CD4-positive, alpha-beta T cell (primary cell): ENCODE measurements at places on chromosomes 6 and 20.
A peak's percentile ranks its signal among the peaks of the same experiment; 100 is the strongest.

- DNase-seq, result no peak
Measured at GRCh38 chr6:166743406-166744222, 116.6 kb upstream of the RPS6KA2 start.

DNA sequence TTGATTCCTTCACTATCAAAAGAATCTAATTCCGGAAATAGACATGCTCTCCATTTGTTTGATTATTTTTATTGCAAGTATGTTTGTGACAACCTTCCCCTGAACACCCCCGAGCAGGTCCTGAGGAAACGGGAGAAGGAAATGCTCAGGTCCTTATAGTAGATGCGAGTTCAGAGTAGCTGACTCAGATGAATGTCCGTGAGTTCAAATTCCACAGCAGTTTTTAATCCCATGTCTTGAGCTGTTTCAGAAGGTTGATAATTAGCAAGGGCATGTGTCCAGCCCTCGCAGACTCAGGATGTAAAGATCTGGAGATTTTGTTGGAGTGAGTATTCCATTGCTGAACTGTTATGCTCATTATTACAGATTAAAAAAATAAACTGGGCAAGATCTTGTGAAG, 169.3 kb downstream of the BCAS1 start:
- no peak for DNase-seq

DNA sequence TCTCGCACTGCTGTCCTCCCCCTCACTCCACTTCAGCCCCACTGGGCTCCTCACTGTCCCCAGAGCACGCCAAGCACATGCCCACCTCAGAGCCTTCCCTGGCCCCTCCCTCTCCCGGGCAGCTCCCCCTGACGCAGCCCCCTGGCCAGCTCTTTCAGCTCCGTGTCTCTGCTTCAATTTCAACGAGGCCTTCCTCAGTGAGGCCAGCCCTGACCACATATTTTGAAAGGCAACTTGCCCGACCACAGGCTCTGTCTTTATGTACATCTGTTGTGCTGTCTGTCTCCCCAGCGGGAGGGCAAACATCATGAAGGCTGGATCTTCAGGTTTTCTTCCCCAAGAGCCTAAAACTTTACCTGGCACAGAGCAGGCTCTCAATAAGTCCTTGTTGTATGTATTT, 44.6 kb downstream of the JPH2 start:
- no peak for DNase-seq

DNA sequence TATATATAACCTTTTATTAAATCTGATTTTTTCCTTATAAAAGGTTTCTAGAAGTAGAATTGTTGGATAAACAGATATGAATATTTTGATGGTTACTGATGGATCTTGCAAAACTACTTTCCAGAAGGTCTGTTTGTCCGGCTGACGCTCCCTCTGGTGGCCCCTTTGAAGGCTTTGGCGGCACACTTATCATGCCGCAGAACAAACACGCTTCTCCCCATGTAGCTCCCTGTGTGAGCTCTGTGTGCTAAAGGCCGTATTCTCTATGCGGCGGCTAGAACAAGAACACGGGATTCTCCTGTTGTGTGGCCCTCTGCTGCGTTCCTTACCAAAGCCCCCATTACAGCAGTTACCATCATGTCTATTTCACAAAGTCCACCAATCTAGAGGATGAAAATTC, 30.0 kb downstream of the PPP1R3G start:
- no peak for DNase-seq

GRCh38 chr6:25781134-25781533, 26.6 kb downstream of the SLC17A4 start:
- DNase-seq, result no peak

DNA sequence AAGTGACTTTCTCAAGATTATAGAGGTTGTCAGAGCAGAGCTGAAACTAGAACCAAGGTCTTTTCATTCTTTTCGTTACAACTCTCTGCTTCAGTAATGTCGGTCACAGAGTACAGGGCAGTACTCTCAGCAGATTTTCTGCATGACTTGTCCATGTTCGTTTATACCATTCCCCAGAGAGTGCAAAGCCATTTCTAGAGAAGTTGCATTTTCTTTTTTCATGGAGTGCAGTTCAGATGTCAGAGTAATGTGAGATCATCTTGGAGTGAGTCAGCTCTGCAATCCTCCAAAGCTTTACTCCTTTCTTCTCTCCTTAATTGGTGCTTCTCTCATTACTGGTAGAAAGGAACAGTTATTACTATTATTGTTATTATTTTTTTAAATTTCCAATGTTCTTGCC, 115.6 kb upstream of the B3GAT2 start:
- DNase-seq, result no peak

- no peak for DNase-seq
Measured at GRCh38 chr20:668638-669037, 7.0 kb downstream of the SCRT2 start.

- no peak for DNase-seq
Measured at GRCh38 chr20:33909331-33909921, 84.3 kb upstream of the RALY start.

DNA sequence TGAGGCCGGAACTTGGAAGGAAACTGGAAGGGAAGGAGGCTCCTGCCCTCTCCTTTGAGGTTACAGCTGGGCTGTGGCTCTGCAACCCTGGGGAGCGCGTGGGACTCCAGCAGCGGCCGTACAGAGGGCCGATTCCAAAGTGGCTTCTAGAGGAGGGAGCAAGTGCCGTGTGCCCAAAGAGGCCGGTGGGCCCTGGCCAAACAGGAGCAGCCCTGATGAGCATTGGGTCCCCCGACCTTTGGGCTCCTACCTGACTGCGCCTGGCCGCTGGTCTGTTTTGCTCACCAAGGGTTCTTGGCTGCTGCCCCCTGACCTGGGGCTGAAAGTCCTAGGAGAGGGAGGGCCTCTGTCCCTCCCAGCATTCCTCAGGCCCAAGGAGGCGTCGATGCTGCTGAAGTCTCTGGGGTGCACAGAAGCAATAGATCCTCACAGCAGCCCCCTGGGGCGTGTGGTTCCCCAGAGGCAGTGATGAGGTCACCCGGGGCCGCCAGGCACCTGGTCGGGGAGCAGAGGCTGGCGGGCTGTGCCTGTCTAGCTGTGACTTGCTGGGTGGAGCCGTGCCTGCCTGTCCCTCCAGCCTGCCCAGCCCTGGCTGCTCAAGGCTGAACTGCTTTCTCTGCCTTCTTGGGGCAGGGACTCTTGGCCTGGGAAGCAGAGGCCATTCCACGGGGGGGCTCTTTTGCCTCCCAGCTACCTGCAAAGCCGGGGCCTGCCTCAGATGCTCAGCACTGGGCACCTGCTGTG, 9.8 kb downstream of the RBM38 start:
- no peak for DNase-seq

- DNase-seq, result no peak
Measured at GRCh38 chr20:32680544-32681174, 6.9 kb upstream of the C20orf203 start.

DNA sequence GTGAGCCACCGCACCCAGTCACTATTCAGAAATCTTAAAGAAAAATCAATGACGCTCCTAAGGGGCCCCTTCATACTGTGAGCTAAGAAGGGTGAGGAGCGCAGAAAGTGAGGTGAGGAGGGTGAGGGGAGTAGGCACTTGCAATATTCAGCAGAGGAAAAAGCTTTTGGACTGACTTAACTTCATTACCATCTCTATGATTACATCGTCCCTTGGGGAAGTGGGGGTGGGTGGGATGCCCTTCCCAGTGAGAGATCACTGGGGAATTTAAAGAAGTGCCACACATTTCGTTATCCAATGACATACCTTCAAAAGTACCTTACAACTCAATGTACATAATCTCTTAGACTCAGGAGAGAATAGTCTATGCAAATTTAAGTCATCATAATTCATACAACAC, 46.5 kb downstream of the SMLR1 start:
- DNase-seq, result no peak

DNA sequence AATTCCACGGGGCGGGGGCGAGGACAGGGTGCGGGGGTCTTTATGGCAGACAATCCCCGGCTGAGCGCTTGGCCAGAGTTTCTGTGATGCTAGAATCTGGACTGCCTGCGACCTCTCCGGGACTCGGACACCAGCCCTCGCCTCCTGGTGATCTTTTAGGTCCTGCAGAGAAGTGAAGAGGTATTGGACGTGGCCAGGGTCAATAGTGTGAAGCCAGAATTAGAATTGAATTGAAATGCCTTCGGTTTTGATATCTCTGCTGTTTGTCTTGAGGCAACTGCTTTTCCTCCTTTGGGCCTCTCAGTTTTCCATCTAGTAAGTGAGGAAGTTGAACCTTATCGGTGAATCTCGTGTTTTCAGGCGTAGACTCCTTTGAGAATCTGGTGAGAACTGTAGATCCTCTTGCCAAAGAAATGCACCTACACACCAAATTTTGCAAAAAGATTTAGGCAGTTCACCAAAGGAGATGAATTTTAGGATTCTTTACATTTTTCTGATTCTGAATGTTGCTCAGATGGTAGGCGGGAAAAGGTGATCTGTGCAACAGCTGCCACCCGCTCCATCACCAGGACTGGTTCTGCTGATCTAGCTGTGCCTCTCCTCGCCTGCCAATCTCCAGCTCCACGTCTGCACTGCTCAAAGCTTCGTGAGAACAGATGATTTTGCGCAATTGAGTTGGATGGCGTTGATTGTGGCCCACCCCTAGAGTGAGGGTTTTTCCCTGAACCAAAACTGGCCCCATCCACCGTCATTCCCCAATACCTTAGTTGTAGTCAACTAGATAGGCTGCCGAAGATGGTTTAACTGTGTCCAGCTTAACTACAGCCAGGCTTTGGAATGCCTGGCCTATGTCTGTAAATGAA, 837 bp upstream of the OSER1 start:
- peak; percentile 58 for DNase-seq

- DNase-seq, result no peak
Measured at GRCh38 chr6:118786596-118787453, 107.1 kb upstream of the ASF1A start.

DNA sequence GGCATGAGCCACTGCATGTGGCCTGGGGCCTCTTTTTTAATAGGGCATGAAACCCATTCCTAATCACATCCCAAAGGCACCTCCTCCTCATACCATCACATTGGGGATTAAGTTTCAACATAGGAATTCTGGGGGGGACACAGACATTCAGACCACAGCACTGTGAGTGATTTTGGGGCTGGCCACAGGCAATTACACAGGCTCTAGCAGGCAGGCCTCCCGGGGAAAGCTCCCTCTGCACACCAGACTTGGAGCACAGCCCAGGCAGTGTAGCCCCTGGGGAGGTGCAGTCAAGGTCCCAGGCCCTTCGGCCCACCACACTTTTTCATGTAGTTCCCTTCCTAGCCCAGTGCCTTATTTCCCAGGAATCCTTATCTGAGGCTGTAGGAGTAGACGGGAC, 5.5 kb downstream of the SFT2D1 start:
- DNase-seq, result no peak

DNA sequence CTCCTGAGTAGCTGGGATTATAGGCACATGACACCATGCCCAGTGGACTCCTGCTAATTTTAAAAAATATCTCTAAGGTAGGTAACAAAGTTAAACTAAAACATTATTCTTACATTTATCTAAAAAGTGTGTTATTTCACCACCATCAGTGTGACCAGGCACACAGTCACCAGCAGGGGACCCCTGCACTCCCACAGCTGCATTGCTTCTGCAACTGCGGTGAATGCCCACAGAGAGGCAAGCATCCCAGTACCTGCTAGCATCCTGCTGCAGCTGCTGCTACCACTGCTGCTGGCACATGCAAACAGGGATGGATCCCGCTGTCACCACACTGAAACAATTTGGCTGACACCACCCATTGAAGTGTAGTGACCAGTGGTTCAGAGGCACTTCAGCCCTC, 21.9 kb upstream of the EPB41L2 start:
- no peak for DNase-seq

DNA sequence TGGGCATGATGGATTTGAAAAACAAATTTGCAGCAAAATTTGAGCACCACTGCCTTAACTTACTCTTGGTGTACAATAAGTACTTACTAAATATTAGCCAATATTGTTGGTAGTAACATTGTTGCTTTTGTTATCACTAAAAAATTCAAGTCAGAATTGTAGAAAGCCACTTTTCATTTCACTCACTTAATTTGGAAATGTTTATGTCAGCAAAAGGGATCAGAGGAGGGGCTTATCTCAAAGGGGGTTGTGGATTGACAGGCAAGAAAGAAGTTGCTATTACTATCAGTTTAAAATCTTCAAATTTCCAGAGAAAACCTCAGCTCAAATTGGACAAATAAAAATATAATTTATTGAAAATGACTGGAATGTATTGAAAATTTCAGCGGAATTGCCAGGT, 241.5 kb downstream of the PLCB1 start:
- DNase-seq, result no peak

GRCh38 chr20:32535316-32535952, 49.7 kb downstream of the NOL4L start:
- no peak for DNase-seq

DNA sequence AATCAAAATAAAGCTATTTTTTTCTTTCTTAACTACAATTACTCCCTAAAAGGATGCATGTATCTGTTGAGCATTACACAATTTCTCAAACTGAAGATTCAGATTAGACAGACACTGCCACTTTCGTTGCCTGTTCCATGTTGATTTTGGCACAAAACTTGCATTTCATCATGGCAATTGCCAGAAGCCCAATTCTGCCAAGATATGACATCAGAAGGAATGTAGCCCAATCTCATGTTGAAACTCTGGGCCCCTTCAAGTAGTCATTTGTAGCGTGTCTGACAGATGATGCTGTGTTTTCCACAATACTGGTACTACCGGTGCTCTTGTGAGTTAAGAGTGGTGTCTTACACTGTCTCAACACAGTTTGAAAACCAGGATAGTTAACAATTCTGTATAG, 705.4 kb downstream of the PTPRT start:
- no peak for DNase-seq

GRCh38 chr20:53833333-53834061, 236.9 kb downstream of the BCAS1 start:
- DNase-seq, result no peak
